ENCODE measurements at places on chromosomes 2 and 18.
A peak's percentile ranks its signal among the peaks of the same experiment; 100 is the strongest.

- no peak for DNase-seq
Measured at GRCh38 chr18:2336690-2337392, 234.5 kb downstream of the METTL4 start.

GRCh38 chr2:212618636-212619035, 80.0 kb upstream of the ERBB4 start:
- no peak for DNase-seq

- no peak for DNase-seq
Measured at GRCh38 chr2:191253476-191253875, 8.3 kb downstream of the MYO1B start.

DNA sequence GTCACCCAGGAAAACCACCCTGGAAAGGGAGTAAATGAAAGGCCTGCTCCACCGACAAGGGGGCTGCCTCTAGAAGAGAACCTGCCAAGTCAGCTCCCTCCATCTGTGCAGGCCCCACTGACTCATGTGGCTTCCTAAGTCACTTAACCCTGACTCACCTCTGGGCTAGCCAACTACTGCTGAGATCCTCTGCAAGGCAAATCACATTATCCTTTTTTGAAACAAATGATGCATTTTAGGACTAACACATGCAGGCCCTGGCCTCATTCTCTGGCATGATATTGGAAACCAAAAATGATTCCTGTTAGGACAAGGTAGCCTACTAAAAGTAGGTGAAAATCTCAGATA, 474.6 kb downstream of the EPHA4 start:
- DNase-seq: peak; percentile 41

DNA sequence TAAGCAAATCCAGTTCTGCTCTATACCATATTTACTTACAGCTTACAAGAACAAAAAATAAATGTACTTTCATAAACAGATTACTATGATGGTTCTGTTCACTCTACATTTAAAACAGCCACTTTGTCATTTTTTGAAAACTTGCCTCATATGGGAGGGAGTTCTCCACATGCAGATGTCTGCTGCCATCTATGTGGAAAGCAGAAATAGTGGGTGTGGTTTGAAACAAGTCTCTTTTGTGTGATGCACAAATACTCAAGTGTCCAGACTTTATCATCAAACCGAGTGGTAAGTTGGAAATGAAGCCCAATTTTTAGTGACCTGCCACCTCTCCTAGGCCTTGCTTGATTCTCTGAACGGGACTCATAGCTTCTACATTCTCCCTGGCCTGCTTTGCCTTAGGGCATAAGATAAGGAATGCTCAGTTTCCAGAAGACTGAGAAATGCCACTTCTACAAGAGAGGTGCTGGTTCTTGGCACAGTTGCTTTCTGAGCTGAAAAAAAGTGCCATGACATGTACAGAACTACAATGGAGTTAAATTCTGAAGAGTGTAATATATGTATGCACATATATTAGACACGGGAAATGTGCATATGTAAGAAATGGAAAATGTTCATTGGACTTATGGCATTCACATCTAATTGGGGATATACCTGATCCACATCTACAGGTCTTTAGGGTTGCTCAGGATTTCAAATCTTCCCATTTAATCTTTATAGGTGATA, 221.0 kb downstream of the SLC8A1 start:
- DNase-seq: no peak

DNA sequence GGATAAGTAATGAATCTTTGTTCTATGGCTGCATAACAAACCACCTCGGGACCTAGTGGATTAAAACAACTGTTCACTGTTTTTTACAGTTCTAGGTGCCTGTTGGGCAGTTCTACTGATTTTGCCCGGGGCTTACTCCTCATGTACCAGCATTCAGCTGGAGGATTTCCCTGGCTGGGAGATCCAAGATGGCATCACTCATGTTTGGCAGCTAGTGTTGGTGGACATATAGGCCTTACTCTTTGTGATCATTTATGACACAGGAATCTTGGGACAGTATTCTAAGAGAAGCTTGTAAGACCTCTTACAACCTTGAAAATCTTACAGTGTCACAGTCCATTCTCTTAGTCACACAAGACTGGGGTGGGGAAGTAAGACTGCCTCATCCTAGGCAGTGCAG, 4.6 kb downstream of the MARCHF7 start:
- no peak for DNase-seq

DNA sequence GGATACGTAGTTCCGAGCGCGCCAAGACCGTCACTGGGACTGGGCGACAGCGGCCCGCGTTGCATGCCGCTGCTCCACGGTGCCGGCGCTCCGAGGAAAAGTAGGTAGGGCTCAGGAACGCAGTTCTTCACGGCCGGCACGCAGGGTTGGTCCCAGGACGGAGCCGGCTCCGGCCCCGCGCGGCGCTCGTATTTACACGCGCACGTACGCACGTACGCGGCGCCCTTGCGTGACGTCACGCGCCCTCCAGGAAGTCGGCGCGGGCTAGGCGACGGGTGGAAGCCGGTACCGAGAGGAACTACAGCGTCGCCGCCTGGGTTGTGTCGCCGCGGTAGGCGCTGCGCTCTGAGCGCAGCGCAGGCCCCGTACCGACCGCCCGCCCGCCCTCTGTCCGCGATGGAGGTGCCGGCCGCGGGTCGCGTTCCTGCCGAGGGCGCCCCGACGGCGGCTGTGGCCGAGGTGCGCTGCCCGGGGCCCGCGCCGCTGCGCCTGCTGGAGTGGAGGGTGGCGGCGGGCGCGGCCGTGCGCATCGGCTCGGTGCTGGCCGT, at the start of gene CTDP1:
Gene CTDP1 (plus strand): TSS at position 252 of the 548 bp plus-strand sequence. CDS start 145 bp downstream, at position 397.
- DNase-seq: peak; percentile 41

DNA sequence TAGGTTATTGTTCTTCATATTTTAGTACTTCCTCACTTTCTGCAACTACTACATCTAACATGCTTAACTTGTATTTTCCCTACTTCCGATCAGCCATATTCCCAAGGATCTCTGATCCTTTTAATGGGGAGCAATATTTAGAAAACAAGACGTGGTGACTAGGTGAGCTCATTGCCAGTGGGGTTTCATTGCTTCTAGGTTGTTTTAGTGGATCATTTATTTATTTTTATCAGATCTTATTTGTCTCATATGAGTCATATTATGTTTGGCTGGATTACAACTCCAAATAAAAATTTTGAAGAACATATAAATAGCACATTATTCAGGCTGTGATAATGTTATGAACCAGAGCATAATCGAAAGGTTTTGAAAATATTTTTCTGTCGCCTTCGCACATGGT, 480.9 kb upstream of the TMEFF2 start:
- DNase-seq: no peak

- DNase-seq: no peak
Measured at GRCh38 chr18:59575995-59576394, 121.2 kb downstream of the CCBE1 start.

GRCh38 chr2:84115173-84115857, 343.8 kb downstream of the SUCLG1 start:
- DNase-seq: no peak

GRCh38 chr2:15028406-15028805, 395.9 kb downstream of the LRATD1 start:
- DNase-seq: no peak

DNA sequence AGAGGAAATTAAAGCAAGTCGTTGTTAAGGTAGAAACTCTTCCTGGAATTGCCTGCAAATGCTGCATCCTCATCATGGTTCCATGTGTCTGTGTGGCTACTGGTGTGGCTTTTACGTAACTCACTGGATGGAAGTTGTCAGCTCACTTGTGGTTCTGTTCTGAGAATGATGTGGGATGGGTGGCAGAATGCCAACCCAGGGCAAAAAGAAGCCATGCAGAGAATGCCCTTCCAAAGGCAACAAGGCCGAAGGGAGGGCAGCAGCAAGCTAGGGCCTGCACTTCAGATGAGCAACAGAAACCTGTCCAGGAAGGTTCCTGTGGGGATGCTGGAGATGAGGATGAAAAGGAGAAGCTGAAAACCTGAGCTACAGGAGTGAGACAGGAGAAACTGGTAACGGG, 10.4 kb upstream of the NAPG start:
- no peak for DNase-seq

DNA sequence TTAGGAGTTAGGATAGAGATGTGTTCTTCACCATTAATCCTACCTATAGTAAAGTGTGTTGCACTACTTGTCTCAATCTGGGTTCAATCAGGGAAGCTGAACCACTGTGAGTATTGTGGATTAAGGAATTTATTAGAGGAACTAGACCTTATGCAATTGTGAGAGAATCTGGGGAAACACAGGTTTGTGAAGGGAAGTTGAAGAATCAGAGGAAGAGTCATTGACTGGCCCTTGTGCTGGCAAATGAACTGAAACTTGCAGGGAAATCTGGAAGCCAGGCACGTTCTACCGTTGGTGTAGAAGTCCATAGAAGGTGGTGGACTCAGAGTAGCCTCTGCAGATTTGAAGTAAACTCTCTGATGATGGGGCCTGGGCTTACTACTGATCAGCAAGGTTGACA, 44.7 kb upstream of the HK2 start:
- no peak for DNase-seq

DNA sequence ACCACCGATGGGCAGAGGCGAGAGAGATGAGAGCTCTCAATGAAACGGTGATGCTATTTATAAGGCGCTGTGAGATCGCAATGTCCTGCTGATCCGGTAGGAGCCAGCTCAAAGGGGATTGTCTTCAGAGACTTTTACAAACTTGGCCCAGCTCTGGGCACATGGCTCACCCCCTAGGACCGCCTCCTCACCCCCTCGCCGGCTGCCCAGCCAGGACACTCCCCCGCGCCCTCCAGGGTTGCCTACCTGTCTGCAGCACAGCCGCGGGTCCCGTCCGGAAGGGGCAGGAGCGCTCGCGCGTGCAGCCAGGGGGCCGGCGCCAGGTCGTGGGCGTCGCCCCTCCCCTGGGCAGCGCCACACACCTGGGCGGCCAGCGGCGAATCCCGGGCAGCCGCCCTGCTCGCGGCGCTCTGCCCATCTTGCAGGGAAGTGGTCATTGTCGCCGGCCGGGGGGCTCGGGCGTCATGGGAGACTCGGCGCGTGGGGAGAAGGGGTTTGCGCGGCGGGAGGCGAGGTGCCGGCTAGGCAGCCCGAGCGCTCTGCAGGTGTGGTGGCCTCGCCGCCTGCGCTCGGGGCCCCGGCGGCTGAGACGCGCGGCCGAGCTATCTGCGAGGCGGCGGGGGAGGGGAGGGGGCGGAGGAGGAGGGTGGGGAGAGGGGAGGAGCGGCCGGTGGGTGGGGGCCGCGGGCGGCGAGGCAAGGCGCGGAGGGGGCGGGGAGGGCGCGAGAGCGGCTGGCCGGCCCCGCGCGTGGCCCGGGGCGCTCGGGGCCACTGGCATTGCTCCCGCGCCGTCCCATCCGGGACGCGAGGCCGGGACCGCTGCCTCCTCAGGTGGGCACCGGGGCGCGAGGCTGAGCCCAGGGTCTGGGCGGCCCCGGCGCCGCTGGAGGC, at the start of gene GRB14:
Gene GRB14 (minus strand): TSS at position 610 of the 891 bp plus-strand sequence. CDS start 173 bp downstream, at position 437.
- no peak for DNase-seq

DNA sequence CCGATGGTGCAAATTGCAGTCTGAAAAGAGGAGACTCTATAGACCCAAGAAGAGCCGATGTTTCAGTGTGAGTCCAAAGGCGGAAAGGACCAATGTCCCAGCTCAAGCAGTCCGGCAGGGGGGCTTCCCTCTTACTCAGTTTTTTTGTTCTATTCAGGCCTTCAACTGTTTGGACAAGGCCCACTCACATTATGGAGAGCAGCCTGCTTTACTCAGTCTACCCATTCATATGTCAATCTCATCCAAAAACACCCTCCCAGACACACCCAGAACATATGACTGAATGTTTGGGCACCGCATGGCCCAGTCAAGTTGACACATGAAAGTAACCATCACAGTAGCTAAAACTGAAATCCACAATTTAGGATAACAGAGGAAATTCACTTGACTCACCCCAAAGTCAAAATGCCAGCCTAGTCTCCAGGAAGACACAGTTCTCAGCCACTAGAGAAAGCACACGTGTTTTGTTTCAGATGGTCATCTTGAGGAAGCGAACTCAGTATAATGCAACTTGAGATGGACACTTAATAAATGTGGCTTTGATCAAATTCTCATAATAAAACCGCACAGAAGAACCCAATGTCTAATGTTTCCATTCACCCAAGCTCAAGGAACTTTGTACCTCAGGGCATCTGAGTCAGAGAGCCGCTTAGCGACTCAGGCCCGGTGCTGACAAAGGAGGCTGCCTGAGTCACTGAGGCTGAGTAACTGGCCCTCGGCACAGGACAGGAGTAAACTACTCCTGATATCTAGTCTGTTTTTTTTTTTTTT, 2.4 kb downstream of the FHL2 start:
- no peak for DNase-seq

DNA sequence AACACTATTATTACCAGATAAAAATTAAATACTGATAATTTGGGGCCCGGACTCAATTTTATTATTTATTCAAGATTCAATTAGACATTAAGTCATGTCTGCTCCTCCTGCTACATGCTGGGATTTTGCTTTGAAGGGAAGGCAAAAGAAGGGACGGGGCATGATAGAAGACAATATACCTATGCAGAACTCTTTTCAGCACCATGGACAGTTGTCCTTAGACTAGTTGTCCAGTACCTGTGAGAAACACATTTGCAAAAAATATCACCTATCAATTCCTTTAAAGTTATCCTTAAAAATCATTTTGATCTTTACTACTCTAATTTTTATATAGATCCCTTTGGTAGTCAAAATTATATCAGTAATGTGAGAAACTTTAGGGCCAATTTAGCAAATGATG, 100.2 kb upstream of the SULT1C3 start:
- DNase-seq: no peak

DNA sequence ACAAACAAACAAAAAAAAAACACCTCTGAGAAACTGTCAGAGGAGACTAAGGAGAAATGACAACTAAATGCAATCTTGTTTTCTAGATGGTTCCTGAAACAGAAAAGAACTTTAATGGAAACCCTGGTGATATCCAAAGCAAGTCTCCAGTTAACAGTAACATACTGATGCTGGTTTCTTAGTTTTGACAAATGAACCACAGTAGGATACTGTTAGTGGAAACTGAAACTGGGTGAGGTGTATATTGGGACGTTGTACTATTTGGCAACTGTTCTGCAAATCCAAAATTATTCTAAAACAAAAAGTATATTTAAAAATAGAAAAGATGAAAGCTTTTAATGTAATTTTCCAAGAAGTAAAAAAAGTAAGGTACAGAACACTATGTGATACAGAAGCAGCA, 11.4 kb downstream of the SESTD1 start:
- no peak for DNase-seq

- DNase-seq: no peak
Measured at GRCh38 chr18:40380686-40381439, 1574.2 kb upstream of the PIK3C3 start.

DNA sequence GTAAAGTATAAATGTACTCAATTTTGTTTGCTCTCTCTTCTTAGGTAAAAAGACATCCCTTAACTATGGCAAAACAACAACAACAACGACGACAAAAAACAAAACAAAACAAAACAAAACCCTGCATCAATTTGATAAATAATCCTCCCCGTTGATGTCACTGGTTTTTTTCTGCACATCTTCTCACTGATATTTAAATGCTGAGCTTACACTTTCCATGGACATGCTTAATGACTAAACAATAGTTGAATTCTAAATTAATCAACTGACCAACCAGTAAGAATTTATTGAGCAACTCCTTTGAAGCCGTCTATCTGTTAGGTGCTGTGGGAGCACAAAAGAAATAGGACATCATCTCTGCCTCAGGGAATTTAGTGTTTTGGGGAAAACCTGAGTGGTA, 20.2 kb upstream of the POLE4 start:
- DNase-seq: no peak

All from NCI-H1694 (cell line).